ENCODE measurements at places on chromosomes 2 and 18.

DNA sequence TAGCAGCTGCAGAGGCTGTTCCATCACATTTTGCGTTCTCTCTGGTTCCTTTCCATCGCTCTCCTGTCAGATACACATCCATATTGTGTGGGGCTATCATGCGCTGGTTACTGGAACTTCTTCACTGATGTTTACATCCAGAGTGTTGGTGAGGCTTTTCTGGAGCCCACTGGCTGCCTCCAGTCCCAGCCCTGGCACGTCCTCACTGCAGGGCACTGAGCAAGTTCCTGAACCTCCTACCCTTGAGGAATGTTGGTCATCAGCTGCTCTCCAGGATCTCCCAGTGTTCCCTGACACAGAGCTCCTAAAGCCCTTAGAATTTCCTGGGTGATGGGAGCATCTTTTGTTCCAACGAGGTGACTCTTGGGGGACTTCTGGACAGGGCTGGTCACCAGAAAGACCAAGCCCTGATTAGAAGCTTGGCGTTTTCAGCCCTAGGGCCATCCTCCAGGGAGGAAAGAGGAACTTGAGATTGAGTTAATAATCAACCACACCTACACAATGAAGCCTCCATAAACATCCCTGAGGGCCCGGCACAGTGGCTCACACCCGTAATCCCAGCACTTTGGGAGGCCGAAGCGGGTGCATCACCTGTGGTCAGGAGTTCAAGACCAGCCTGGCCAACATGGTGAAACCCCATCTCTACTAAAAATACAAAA lies 81.3 kb downstream of the TFCP2L1 start:
- no peak for ATAC-seq

DNA sequence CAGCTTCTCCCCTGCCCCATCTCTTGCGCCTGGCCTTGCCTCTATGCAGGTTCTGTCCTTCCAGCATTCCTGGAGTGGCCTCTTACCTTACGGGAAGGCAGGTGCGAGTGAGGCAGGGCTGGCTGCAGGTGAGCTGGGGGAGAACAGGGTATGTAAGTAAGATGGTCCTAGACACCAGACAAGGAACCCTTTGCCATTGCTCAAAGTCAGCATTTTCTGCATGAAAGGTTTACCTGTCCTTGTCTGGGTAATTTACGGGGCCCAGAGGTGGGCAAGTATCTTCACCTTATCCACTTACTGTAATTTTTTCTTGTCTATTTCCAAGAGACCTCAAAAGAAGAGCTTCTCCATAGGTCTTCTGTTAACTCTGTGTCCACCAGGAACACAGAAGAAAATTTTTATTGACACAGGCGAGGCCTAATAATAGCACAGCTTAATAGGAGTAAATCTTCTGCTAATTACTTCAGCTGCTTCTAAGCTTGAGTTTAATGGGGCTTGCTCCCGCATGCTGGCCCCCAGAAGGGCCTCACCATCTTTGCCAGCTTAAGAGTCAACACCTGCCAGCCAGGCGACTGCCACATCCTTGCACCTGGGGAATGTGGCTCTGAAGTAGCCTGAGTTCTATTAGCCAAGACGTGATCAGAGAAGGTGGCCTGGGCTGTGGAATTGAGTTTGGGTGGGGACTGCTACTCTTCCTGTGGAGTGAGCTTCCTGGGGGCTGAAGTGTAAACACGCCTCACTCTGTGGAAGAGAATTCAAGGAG lies 27.1 kb downstream of the PCARE start:
- ATAC-seq = no peak

- ATAC-seq = no peak
Observed at GRCh38 chr2:42164971-42165370, 4.2 kb upstream of the EML4 start.

DNA sequence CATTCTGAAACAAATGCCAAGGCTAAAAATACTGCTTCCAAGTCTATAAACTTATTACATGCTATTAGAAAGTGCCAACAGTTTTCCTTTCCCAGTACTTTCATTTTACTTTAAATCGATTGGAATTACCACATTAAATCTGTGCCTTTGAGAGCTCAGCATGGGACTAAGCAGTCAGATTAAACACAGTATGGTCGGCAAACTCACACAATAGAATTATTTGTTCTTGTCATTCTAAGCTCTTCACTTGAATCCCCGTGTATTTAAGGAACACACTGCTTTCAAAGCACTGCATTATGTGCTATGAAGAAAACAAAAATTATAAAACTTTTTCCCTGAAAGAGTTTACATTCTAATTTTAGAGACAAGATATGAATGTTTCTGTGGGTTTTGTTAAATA lies 444.4 kb upstream of the SLC39A10 start:
- no peak for ATAC-seq

GRCh38 chr2:43058726-43059110 lies 167.7 kb downstream of the ZFP36L2 start:
- no peak for ATAC-seq

GRCh38 chr2:177252808-177253531 lies 11.6 kb downstream of the NFE2L2 start:
- no peak for ATAC-seq

DNA sequence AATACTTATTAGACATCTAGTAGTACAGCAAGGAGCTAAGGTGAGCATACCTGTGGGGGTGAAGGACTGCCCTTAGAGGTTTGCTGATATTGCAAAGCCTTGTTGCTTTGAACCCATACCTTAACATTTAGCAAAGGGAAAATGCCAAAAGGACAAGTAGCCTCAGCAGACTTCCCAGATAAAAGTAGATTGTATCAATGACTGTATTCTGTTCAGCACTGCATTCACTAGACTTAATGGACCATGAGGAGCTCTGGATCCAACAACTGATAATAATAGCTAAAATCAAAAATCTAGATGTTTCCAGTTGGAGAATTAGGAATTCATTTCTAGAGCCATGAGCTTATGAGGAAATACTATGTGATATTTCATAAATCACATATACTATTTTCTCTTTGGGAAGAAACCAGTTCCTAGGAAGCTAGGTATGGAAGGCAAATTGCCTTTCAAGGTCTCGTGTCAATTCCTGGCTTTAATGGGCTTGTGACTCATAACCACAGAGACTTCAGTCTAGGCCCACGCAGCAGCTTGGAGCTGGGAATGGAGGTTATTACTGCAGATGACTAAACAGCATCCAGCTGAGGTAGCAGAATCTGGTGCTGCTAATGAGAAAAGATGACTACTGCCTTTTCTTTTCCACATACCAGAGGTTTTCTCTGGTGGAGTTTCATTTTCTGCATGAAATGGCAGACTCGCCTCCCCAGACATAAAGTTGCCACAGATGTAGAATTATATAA lies 191.2 kb upstream of the NABP1 start:
- no peak for ATAC-seq

DNA sequence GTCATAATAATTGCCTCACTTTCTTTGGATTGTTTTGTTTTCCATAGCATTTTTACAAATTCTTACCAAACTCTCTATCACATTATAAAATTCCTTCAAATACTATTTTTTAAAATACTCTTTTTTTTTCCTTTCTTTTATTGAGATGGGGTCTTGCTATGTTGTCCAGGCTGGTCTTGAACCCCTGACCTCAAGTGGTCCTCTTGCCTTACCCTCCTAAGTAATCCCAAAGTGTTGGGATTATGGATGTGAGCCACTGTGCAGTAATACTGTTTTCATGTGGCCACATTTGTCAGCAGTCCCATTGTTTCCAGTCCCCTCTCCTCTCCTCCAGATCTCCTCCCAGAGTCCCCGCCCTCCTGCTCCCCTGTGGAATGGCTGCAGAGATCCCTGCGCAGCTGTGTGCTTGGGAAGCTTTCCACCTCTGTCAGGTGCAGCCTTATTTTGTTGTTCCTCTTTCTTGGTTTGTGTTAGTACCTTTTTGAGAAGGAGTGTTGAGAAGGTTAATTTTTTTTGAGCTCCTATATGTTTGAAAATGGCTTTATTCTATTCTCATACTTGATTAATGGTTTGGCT lies 227.3 kb downstream of the LOXHD1 start:
- no peak for ATAC-seq

DNA sequence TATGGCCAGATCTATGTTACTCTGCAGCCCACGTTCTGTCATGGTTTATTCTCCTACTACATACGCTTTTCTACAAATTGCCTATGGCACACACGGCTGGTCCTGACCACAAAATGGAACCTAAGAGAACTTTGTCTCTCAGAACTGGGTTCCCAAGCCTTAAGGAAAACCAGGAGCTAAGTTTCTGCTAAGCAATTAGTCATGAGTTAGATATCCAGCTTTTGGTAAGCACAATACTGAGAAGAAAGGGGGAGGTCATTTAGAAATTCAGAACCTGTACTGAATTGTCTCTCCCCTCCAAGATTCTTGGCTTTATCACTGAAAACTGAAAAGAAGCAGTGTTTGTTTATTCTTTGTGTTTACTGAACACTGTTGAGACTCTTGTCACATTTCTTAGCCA lies 283.5 kb upstream of the TANK start:
- ATAC-seq = no peak

DNA sequence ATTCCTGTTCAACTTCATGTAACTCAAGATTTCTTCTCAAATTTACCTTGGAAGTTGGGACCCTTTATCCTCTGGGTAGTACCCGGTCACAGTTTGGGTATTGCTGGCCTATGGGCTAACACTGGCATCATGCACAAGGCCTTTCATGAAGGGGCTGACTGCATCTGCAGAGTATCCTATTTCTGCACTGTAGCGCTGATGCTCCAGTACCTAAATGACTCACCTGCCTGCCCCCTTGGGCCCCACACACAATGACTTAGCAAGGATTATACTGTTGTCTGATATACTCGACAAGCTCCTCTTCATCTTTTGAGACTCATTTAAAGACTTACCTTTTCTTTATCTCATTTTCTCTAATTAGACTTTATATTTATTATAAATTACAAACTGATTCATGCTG lies 39.9 kb downstream of the DNAH6 start:
- no peak for ATAC-seq
